ENCODE measurements at places on chromosomes 16 and 17.

- DNase-seq, result no peak
Observed at GRCh38 chr16:77308163-77308561, 109.0 kb downstream of the SYCE1L start.

DNA sequence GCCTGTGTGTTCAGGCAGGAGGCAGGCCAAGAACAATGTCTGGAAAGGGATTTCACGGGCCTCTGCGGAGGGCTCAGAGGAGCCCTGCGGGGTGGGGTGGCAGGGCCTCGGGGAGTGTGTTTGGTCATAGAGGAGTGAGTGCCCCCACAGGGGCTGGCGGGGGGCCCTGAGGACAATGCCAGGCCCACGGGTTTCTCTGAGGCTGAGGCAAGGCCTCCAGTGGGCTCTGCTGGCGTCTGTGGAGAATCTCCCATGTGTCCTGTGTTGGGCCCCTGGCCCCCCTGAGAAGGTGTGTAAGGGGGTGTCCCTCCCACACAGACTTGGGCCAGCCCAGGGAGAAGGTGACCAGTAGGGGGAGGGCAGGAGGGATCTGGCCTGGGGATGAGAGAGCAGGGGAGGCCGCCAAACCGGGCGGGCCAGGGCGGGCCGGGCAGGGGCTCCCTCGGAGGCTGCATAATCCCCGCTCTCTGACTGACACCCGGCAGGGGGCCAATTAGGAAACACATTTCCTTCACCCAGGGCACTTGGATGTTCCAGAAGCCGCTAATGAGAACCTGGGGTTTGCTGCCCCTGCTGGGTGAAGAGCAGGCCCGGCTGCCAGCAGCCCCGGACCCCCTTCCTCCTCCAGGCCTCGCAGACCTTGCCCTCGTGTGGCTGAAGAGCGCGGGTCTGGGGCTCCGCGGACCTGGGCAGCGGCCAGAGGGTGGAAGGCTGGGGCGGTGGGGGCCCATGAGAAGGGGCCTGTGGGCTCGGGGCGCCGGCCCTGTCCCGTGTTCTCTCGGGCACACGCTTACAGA lies 204.2 kb downstream of the NTN1 start:
- DNase-seq, result no peak

GRCh38 chr16:25854141-25854540 lies 162.4 kb downstream of the HS3ST4 start:
- DNase-seq, result no peak

DNA sequence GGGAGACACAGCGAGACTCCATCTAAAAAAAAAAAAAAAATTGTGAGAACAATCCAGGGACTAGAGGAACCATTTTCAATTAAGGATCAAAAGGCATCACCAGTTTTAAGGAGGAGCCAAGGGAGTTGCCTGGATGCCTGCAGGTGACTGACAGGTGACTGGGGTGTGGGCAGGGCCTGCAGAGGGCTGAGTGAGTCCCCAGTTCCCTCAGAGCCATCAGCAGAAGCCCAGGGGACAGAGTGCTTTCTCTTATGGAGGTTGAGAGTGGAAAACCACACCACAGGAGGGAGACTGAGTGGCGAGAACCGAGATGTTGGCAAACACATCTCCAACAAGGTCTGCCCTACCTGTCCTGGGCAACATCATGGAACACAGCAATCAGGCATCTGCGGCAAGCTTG lies 27.1 kb upstream of the CREBBP start:
- no peak for DNase-seq

DNA sequence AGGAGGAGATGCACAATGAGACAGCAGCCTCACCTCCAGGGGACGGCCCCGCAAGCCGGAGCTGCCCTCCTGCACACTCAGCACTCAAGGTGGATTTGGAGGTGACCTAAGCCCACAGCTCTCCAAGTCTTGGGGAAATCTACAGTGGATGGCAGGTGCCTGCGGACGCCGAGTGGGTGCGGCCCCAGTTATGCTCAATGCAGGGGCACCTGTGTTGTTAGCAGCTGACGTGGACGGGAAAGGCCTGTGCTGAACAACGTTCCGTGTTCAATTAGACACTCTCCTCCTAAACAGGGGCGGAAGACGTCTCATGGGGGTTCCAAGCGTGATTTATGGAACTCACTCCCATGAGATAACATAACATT lies 22.0 kb upstream of the METRNL start:
- no peak for DNase-seq

GRCh38 chr16:78154729-78155461 lies 55.4 kb downstream of the WWOX start:
- DNase-seq, result no peak

DNA sequence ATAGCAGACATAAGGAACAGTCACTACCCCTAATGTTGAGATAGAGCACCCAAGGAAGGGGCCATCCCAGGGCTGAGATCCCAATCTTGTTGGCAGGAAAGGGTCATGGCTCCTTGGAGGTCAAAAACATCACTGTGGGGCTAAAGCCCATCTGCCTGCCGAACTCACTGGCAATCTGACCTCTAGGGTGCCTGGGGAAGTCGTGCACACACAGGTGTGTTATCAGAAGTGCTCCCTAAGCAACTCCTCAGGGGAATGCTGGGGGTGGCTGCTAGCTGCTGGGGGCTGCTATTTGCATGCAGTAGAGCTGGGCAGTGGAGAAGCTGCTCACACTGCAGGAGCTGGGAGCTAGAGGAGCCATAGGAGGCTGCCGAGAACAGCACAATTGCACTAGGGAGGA lies 47.5 kb upstream of the PHOSPHO1 start:
- no peak for DNase-seq

DNA sequence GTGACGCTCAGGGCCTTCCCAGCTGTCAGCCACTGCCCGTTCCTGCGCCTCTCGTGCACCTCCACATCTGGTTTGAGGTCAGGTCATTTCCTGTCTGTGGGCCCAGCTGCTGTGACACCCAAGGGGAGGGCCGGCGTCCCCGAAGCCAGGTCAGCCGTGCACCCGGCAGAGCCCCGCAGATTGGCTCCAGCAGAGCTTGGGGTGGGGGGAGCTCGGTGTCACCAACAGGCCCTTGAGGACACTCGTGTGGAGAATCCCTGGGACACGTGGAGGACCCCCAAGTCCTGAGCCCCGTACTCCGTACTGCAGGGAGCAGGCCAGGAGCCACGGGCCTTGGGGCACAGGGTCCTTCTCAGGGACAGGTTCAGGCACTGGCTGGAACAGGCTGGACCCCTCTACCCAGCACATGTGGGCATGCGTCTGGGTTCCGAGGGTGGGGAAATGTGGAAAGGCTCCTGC lies 4.8 kb downstream of the SPATA2L start:
- no peak for DNase-seq

- no peak for DNase-seq
Observed at GRCh38 chr16:84874553-84874952, 54.8 kb downstream of the CRISPLD2 start.

- DNase-seq, result no peak
Observed at GRCh38 chr17:79866791-79867518, 27.7 kb upstream of the CBX4 start.

- no peak for DNase-seq
Observed at GRCh38 chr16:17076092-17076754, 394.5 kb downstream of the XYLT1 start.

DNA sequence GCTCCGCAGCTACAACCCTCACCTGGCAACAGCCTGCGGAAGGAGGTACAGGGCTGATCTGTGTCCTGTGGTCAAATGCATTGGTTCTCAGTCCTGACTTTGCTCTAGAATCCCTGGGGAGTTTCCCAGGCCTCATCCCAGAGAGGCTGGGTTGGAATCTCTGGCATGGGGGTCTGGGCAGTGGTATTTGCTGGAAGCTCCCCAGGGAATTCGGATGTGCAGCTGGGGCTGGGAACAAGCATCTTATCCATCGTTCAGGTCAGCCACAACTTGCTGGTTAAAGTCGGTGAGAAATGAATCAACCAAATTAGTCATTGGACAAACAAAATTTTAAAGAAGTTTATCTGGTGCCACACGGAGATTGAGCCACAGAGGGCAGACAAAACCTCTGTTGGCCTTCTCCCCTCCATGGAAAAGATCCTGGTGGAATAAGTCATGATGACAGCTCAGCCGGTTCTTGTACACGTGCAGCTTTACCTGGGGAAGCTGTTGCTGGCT lies 231.2 kb downstream of the FOXL1 start:
- no peak for DNase-seq

DNA sequence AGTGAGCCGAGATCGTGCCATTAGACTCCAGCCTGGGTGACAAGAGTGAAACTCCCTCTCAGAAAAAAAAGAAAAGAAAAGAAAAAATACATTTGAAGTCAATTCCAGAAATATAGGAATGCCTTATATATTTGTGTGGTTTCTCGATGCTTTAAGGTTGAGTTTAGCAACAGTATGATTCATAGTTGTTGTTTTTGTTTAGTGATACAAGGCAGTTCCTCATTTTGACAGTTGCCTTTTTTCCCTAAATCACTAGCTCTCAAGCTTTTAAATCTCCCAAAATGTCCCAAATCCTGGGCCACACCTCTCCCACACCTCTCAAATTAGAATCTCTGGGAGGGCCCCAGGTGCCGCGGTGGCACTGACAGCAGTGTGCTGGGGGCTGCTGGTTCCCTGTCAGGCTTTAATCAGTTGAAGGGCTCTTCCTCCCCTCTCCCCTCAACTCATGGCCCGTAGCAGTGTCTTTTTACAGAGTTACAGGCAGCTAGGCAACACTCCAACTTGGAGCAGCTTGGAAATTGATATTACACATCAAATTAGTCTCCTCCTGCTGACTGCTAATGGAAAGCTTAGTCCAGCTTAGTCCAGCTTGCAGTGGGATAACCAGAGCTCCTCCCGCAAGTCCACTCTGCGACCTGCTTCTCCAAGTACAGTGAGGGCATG lies 58.4 kb downstream of the EPN2 start:
- DNase-seq, result no peak

- no peak for DNase-seq
Observed at GRCh38 chr17:13096291-13096690, 78.5 kb upstream of the ELAC2 start.

- DNase-seq, result no peak
Observed at GRCh38 chr17:68288375-68288774, 2.6 kb downstream of the SLC16A6 start.

DNA sequence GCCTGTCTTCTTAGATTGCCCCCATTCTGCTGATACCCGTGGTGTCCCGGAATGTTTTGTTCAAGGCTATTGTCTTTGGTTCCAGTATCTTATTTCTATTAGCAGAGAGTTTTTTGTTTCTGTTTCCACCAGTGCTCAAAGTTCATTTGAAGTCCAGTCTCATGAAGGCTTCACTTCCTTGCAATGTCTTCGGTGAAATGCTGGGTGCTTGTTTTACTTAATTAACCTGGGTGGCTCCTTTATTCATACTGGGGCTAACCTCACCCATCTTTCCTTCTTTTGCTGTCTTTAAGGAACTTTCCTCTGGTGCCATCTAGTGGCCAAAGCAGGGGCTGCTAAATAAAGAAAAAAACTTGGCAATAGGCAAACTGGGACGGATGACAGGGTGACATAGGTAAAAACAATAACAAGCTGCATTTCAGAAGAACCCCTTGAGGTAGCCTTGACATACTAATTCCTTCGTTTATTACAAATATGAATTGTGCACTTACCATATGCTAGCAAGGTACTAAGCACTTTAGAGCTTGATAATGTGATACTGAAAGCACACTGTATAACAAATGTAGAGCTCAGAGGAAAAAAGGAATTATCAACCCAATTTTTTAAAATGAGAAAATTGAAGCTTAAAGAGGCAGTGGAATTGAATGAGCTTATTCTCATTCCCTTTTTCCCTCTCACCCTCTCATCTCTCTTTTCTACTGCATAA lies 2.8 kb upstream of the SMIM36 start:
- DNase-seq, result peak; percentile 52

DNA sequence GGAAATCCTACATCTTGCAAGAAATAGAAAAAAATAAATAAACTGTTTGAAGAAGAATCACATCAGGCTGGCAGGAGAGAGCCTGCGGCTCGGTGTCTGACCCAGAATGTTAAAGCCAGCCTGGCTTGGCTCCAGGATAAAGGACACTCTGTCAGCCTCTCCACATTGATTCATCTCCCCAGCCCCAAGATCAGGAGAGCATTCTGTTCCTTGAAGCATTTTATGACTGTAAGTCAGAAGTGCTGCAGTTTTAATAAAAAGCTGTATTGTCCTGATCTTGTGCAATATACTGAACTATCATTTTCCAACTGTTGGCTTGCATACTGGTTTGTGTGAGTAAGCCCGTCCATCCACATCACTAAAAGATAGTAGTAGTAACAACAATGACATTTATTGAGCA lies 426.6 kb downstream of the HAPSTR1 start:
- DNase-seq, result no peak

DNA sequence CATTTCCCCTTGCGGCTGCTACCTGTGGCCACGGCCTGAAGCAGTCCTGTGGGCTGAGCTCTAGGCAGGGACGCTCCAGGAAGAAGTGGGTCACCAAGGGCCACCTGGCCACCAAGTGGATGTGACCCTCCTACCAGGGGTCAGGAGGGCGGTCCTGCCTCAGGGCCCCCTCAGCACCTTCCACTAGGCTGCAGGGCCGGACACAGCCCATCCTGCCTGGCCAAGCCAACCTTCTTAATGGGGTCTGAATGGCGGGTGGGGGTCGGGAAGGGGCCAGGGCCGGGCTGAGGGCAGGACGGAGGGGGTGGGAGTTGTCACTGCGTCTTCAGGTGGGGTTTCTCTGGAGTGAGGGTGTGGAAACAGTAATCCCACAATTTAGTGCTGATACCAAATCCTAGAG lies 13.2 kb upstream of the MLKL start:
- no peak for DNase-seq

DNA sequence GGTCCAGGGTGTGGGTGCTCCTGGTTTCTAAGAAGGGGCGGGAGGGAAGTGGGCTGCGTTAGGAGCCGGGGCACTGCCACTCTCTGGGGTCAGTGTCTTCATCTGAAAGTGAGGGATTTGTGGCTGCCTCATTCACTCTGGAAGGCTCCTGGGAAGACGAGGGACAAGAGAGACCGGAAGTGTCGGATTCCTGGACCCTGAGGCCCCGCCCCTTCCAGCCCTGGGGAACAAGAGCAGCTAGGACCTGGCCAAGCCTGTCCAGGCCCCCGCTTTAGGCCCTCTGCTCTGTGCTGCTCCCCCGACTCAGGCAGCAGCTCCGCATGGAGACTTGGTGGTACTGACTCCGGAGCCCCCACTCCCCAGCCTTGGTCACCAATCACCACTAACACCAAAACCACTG lies 6.5 kb downstream of the LGALS3BP start:
- DNase-seq, result no peak

- no peak for DNase-seq
Observed at GRCh38 chr17:53313746-53314145, 509.0 kb upstream of the KIF2B start.

DNA sequence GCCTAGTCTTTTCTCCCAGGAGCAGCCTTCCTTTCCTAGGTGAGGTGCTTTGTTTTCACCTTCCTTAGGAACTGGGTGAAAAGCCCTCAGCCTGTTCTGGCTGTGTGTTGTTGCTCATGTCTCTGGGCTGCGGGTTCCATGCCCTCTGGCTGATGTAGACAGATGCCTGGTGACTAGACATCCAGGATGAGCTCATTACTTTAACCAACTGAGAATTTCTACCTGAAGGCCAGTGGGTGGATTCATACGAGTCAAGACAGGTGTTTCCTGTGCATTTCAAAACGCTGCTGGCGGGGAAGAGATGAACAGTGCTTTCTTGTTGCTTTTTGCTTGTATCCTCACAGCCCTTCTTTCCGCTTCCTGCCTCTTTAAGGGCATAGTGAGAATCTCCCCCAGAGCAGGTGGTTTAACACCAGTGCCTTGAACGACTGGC lies 22.3 kb downstream of the SAP30BP start:
- no peak for DNase-seq
